Mammary epithelial cell (primary cell): ENCODE measurements at places on chromosomes 5 and 9. TPM values are rescaled to one million over a fixed set of nuclear protein-coding genes. Genes with fewer than 3 reads are reported as not detected.

GRM6 gene
- total RNA-seq = not detected

FCN1 gene
- total RNA-seq = not detected

DAB2IP gene
- 72.2 and 78.4 TPM in 2 replicates for total RNA-seq

SPEF2 gene
- total RNA-seq = 3.5 TPM

ABLIM3 gene
- 17.3 TPM for total RNA-seq

PCDHB10 gene
- 1.0 TPM for total RNA-seq

IFNA2 gene
- total RNA-seq = not detected in 2 replicates

FABP6 gene
- not detected for total RNA-seq

TAF11L5 gene
- not detected in 2 replicates for total RNA-seq

FOXI1 gene
- not detected for total RNA-seq

FOXD4L6 gene
- 1.0 TPM for total RNA-seq

PCDHB16 gene
- total RNA-seq = 0.33 TPM

SH3TC2 gene
- 57.8 TPM for total RNA-seq

SLC4A9 gene
- 0.54 and 0.61 TPM in 2 replicates for total RNA-seq

IFT74 gene
- total RNA-seq = 19.2 and 26.0 TPM in 2 replicates

CCDC187 gene
- 0.05 TPM in 1 of 2 replicates, not detected in the other for total RNA-seq

BASP1 gene
- total RNA-seq = 27.0 TPM

TMEM215 gene
- not detected in 2 replicates for total RNA-seq

PSAT1 gene
- 220 and 267 TPM in 2 replicates for total RNA-seq

MZB1 gene
- not detected in 2 replicates for total RNA-seq
